PC-3 (cell line): ENCODE measurements at places on chromosomes 13 and 19.

GRCh38 chr19:51327066-51328001 lies 14.6 kb downstream of the VSIG10L start:
- DNase-seq: peak; percentile 58

- DNase-seq: peak; percentile 66
Measured at GRCh38 chr19:44512326-44513298, 12.3 kb upstream of the ZNF180 start.

GRCh38 chr13:112960706-112961105 lies 8.3 kb upstream of the MCF2L start:
- no peak for DNase-seq

- no peak for DNase-seq
Measured at GRCh38 chr19:46745521-46746280, at the start of gene FKRP. TSS of gene FKRP (plus strand) at chr19:46746057. CDS start at chr19:46755451, 9,394 bp downstream.

DNA sequence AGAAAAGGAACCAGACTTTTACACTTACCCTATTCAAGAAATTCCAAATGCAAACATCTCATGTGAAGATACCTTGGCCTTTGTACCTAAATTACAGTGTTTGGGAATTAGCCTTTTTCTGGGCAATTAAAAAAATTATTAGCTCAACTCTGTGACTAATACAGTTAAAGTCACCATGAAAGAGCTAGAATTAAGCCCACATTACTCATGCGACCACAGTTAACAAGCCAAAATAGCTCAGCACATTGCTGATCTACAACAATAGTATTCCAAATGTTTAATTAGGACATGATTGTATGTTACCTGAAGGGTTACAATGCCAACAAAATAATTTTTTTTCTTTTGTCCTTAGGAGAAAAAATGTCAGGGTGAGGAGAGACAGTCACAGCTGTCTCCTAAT lies 263.6 kb upstream of the GPC6 start:
- DNase-seq: peak; percentile 24

GRCh38 chr19:13784731-13785452 lies 10.4 kb upstream of the ZSWIM4 start:
- DNase-seq: peak; percentile 86

- DNase-seq: no peak
Measured at GRCh38 chr13:110275931-110276552, 30.9 kb downstream of the COL4A1 start.

DNA sequence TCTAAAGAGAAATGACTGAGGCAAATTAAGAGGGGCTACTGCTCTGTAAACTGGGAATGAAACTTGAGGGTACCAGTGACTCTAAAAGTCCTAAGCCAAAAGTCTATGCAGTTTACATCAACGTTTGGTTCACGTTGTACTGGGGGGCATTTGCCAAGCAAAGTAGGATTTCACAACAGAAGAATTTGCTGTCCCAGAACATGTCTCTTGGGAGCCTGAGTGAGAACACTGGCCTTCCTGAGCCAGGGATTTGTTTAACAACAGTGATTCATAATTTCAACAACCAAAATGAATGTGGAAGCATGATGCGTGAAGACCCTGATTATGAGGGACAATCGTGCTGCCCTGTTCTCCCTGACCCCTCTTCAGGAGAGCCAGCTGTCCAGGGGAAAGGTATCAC lies 178.0 kb downstream of the OXGR1 start:
- DNase-seq: no peak

DNA sequence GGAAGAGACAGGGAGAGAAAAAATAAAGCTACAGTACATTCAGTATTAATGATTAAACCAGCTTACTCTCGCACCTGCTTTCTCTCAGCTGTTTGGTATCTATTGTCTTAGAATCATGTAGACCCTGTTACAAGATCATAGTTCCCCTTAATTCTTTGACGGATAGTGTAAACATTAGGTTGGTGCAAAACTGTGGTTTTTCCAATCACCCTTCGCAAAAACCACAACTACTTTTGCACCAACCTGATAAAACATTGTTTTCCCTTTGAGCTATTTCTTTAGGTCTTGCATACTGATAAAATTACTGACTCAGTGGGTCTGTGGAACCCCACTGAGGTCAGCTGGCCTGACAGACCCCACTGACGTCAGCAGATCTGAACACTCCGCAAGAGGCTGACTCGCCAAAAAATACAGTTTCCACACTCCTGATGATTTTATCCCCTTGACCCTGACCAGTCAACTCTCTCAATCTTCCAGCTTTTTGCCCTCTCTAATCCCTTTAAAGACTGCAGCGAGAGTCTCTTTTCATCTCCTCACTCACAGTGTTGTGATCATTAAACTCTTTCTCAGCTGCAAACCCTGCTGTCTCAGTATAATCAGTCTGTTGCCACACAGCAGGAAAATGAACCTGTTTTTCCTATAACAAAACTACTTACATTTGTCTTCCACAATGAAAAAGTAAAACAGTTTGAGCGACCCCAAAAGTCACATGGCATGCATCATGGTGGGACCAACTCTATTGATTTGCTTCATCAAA lies 123.9 kb downstream of the SLITRK6 start:
- DNase-seq: no peak

DNA sequence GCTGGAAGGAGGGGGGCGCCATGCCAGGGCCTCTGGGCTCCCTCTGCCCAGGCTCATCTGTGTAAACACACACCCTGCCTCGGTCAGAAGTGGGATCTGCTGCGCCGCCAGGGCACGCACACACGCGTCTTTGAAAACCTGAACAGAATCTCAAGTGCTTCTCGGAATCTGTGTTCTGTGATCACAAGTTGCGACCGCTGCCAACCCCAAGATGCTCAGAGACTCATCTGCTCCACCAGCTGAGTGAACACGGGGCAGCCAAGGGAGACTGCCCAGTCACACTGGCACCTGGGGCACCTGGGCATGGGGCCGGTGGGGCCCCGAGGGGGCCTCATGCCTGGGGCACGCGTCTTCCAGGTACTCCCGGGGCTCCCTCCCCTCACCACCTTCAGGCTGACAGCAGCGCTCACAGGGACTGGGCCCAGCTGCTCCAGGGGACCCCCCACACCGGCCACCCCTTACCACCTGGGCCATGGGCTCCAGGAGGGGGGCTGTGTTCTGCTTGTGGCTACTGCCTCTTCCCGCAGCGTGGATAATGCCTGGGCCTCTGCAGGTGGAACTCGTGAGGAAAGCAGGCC lies 59.0 kb downstream of the KLF2 start:
- no peak for DNase-seq

GRCh38 chr13:109717686-109718085 lies 68.7 kb downstream of the IRS2 start:
- DNase-seq: no peak

DNA sequence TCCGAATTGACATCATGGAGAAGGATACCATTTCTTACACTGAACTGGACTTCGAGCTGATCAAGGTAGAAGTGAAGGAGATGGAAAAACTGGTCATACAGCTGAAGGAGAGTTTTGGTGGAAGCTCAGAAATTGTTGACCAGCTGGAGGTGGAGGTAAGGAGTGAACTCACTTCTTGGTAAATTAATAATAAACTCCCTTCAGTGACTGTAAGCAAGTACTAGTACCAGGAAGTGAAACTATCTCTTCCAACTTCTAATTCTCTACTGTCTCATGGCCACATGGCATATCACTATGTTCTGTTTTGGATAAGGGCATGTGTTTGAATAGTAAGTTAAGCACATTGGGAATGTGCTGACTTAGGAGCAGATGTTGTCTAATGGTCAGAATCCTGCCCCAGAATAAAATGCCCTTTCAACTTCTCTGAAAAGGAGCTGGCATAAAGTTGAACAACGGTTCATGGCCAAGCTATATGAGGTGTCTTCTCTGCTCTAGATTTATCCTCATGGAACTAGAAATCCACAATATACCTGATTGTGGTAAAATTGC lies 13.4 kb downstream of the OLFM4 start:
- DNase-seq: no peak

DNA sequence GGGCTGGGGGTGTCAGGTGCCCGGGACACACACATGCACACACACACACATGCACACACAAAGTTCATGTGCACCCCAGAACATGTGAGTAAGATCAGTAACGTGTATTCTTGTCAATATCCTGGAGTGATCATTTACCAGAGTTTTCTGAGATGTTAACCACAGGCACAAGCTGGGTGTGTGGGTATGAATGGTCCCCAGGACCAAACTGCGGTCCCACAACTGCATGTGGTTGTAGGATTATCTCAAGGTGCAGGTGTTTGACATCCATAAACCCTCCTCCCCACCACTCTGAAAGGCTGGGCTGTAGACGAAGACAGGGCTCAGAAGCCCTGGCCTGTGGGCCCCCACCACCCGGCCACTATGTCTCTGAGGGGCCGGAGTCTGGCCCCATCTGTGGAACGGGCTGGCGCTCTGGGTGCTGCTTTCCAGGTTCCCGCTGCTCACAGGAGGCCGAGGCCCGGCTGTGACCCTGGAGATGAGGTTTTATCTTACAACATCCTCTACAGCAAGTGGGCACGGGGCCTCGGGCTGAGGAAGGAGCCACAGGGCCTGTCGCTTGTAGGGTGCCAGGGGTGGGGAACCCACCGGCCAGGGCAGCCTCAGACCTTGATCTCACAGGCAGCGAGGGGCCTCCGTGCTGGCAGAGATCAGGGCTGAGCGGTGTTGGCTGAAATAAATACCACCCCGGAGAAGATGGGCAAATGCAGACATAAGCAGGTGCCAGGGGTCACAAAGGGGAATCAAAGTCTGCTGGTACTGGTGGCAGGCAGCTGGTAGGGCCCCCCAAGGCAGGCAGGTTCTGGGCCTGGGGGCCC lies 4.3 kb downstream of the F2RL3 start:
- DNase-seq: no peak

DNA sequence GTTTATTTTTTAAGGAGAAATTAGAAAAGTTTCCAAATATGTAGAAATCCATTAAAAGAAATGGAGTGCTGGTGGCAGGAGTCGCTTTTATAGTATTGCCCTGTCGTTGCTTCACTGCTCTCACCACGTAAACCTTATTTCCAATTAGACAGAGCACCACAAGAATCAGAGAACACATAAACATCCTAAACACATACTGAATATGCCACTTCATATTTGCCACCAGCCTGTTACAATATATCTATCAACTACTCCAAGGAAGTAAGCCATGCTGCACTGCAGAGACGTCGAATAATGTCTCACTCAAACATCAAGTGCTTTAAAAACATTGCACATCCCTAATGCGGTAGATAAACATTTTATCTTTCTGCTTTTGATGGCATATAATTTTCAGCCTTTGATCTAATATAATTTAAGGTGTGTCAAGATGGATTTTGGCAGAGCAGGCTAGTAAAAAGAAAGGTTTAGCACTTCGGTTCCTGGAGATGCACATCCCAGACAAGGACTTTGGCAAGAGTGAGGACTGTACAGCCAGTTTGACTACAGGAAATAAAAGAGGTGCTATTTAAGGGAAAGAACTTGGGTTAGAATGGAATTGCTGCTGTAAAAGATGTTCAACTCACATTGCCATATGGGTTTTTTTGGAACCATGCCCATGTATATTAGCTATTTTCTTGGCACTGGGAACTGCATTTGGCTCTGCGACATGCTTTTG lies 932.3 kb downstream of the EFNB2 start:
- no peak for DNase-seq

DNA sequence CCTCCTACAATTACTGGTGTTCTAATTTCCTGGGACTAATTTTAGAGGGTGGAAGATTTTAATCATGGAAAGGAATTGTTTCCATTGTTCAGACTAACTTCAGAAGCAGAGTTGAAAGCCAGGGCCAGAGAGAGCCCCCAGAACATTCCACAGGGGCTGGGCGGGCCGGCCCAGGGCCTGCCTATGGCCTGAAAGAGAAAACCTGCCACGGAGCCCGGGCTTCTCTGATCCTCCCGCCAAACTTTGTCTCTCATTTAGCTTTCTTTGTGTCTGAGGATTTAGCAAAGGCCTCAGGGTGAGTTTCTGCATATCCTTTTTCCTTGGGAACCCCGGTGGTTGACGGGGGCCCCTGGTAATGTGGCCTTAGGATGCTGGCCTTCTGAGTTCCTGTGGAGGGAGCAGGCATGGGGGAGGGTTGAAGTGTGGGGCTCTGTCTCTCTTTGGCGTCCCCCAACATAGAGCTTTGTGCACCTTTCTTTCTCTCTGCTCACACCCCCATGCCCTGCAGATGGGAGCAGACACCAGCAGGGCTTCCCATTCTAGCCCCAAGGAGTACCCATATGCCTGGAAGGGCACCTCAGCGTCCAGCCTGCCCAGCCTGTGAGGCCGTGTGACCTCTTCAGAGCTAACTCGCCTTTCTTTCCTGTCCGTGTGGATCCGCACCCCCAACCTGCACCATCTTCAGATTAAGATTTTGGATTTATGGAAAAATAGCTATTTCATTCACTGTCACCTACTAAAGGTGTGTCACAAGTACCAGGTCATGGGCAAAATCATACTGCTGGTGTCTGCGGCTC lies 539.5 kb downstream of the FGF9 start:
- DNase-seq: no peak

- DNase-seq: peak; percentile 57
Measured at GRCh38 chr19:7482584-7483439, 6.0 kb downstream of the PEX11G start.

GRCh38 chr13:69331245-69331644 lies 776.4 kb upstream of the ATXN8OS start:
- no peak for DNase-seq

- peak; percentile 68 for DNase-seq
Measured at GRCh38 chr13:100275746-100276145, 186.9 kb downstream of the PCCA start.

DNA sequence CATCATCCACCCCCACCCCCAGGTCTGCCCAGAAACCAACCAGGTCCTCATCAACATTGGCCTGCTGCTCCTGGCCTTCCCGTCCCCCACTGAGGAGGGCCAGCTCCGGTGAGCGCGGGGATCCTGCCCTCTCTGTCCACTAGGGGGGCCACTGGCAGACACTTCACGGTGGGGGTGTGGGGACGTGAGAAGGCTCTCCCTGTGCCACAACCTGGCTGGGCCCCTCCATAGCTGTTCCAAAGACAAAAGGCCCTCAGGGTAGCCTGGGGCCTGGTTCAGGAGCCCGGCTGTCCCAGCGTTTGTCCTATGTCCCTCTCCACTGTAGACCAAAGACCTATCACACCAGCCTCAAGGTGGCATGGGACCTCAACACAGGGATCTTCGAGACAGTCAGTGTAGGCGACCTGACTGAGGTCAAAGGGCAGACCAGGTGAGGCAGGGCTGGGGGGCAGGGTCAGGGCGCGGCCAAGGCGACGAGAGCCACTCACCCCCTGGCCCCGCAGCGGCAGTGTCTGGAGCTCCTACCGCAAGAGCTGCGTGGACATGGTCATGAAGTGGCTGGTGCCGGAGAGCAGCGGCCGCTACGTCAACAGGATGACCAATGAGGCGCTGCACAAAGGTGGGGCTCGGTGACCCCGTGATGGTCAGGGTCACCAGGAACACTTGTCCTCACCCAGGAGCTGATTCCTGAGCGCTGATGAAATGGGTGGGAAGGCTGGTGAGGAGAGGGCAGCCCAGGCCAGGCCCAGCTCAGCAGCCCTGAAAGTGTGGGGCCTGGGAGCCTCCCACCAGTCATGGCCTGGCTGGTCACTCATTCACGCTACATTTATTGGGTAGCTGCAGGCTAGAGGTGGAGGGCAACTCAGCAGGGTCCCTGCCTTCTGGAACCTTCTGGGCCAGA lies 7.9 kb downstream of the DCAF15 start:
- no peak for DNase-seq

- peak; percentile 39 for DNase-seq
Measured at GRCh38 chr13:49457221-49457620, 13.1 kb downstream of the SETDB2 start.
